Bronchial epithelial cell (primary cell): ENCODE measurements at places on chromosomes 7 and 10.

GRCh38 chr10:102457591-102458150, 6.3 kb upstream of the C10orf95 start:
- DNase-seq = no peak

GRCh38 chr7:134532180-134532953, 5.0 kb downstream of the AKR1B10 start:
- DNase-seq = peak; percentile 93

DNA sequence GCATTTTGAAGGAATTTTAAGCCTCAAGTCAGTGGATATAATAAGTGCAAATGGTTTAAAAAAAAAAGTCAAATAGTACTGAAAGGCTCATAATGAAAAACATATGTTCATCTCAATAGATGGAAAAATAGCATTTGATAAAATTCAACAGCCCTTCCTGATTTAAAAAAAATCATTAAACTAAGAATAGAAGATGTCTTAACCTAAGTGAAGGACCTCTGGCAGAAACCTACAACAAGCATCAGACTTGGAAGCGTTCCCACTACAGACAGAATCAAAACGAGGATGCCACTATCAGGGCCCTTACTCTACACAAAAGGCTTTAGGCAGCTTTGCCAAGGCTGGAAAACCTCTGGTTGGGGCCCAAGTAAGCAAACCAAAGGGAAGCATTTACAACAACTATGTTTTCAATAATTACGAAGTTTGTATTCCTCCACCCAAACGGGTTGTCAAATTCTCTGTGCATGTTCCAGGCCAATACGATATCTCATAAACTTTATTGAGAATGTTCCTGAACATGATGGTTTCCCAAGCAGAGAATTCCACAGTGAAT, 45.1 kb downstream of the CYTH3 start:
- DNase-seq = no peak

GRCh38 chr10:82190432-82191260, 315.7 kb downstream of the NRG3 start:
- no peak for DNase-seq

- no peak for DNase-seq
Observed at GRCh38 chr10:98528166-98528804, 81.5 kb upstream of the HPS1 start.
